GM12878 (cell line): ENCODE measurements at places on chromosomes 5 and 9. TPM values are rescaled to one million over a fixed set of nuclear protein-coding genes. Genes with fewer than 3 reads are reported as not detected.

DNA sequence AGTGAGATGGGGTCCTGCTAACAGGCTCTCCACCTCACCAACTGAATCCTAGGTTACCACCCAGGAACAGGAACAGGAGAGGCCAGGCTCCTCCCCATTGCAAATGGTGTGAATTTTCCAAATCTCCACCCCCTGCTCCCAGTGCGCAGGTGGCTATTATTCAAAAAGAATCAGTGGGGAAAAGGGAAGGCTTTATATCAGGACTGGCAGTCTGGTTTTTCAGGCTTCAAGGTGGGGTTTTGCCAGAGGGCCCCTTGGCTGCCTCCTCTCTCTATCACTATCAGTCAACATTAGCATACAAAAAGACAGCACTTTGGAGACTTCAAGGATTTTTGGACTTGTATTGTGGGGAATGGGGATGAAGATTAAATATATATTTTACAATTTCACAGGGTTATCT lies 1817.6 kb upstream of the C9orf72 start:
- DNase-seq: no peak

DNA sequence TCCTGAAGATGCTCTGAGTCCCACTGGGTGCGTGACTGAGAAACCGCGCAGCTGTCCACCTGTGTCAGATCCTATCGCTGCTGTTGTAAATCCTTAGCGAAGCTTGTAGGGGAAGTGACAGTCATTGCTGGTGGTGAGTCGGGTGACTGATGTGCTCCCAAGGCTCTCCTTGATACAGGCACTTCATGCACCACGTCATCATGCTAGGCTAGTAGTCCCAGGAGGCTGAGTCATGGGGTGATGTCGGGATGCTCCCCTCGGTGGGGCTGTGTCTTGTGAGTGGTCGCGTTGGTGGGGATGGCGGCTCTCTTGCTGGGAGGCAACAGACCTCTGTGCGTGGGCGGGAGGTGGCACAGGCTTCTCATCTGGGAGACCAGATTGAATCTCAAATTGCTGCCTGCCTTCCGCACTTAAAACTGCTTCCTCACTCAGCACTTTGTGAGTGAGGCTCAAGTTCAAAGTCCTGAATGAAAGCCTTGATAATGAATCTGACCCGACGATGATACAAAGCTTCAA lies 84.7 kb downstream of the CSNK1A1 start:
- no peak for DNase-seq

DNA sequence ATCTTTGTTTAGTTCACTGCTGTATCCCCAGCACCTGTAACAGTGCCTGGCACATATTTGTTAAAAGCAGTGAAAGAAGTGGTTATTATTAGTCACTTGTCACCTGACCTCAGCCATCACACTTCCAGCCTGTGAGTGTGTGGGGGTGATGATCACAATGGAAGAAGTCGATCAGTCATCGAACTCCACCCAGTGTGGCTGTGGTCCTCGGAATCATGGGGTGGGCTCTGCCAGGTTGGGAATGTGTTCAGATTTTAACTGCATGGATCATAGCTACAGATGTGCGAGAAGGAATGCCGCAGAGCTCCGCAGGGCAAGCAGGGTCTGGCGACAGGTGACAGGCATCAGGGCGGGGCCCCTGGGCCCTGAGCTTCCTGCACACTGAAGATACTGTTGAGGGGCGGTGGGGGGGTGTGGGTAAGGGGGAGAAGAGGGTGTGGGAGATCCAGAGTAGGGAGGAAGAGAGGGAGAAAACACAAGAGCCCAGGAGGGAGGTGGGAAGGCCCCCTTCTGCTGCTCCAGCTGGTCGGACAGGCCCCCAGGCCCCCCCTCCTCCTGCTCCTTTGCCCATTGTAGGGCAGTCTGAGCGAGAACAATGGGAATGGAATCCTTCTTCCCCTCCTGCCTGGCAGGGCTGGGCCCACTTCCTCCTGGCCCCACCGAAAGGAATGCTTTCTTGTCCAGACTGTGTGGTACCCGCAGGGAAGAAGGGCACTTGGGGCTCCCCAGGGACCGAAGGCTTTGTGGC lies 89.6 kb downstream of the SPRY4 start:
- DNase-seq: no peak

- DNase-seq: no peak
Measured at GRCh38 chr9:68522131-68522530, 18.6 kb downstream of the TMEM252 start.

GRCh38 chr5:25006734-25007133 lies 362.0 kb upstream of the CDH10 start:
- no peak for DNase-seq

- no peak for DNase-seq
Measured at GRCh38 chr9:127979333-127980059, 1.3 kb downstream of the EEIG1 start.

DNA sequence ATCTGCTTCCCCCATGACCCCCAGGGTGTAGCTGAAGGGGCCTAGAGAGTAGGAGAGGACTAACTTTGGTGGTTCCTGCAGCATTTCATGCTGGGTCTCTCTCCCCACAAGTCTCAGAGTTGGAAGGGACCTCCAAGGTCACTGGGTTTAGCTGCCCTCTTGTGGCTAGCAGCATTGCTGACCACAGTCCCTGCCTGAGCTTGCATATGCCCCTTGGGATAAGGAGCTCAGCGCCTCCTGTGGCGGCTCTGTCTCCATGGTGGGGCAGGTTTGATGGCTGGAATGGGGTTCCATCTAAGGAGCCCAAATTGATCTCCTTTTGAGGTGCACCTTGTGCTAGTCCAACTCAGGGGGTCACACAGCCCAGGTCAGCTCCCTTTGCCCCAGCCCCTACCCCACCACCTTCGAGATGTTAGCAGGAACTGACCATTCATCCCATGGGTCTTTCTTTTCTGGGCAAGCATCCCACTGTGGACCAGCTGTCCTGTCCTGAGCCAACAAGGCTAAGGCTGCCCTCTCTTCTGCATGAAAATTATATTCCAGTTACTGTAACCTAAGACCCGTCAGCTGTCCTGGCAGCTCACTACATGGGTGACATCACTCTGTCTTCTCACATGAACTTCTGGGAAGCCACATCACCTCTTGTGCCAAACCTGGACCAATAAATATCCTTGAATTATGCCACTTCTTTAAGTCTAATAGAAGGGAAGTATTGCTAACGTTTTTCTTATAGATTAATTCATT lies 196.2 kb downstream of the HSPA4 start:
- no peak for DNase-seq

- DNase-seq: peak; percentile 69
Measured at GRCh38 chr5:177364159-177364962, 6.6 kb downstream of the RGS14 start.

DNA sequence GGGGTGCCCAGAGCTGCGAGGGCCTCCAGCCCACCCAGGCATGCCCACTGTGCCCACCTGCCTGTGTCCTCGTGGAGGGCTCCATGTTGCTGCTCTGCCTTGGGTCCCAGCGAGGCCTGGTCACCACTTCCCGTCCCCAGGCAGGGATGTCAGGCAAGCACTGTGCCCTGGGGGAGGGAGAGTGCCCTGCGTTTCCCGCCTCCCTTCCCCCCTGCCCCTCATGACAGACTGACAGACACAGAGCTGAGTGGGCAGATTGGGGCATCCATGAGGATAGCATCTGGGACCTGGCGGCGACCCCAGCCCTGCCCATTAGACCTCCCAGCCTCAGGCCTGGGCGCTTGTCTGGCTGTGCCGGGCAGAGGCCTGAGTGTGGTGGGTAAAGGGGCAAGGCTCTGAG lies 56.9 kb downstream of the KCNT1 start:
- no peak for DNase-seq

GRCh38 chr5:149282027-149282965 lies 10.6 kb downstream of the AFAP1L1 start:
- no peak for DNase-seq

GRCh38 chr5:55276771-55277170 lies 30.7 kb downstream of the DHX29 start:
- no peak for DNase-seq

- no peak for DNase-seq
Measured at GRCh38 chr5:74953554-74953936, 87.4 kb upstream of the FAM169A start.

DNA sequence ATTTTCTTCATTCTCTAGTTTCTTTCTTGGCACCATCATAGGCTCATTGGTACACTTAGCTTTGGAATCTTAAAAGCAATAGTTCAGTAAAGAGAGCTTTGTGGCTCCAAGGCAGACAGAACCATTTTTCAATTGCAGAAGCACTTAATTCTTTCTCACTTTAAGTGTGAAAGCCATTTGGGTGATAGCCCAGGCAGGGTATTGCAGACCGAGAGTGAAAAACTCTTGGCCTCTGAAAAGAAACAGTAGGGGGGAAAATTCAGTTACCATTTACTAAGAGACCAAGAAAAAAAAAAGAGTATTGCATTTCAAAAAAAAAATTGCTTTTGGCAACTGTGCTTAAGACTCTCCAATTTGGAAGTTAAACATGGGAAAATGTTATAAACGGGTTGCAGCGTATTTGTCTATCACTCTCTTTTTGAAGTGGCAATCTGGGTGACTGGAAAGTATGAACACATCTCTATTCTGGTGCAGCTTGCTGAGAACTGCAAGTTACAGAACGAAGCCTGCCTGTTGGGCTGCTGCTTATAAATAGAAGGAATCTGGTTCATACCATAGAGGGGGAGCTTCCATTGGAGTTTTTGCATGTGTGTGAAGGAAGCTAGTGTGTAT lies 170.5 kb downstream of the TLE4 start:
- DNase-seq: no peak

- DNase-seq: no peak
Measured at GRCh38 chr5:28328681-28329080, 1290.3 kb upstream of the CDH9 start.

- no peak for DNase-seq
Measured at GRCh38 chr9:69822116-69822750, 1.6 kb downstream of the CFAP95 start.

DNA sequence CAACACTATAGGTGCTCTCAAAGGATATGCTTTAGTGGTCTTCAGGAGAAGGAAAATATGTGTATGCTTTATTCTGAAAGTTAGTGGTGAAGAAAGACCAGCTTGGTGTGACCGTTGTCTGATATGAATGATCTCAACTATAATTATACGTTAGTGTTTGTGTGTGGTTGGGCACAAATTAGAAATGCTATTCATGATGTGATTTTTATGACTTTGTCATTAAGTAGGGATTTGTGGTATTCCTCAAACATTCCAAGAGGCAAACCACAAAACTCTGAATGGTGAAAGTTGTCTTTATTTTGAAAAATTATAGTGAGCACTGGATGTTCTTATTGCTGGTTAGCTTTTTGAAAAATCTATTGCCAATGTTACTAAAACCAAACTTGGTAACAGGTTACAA lies 6.2 kb upstream of the F2R start:
- DNase-seq: no peak

DNA sequence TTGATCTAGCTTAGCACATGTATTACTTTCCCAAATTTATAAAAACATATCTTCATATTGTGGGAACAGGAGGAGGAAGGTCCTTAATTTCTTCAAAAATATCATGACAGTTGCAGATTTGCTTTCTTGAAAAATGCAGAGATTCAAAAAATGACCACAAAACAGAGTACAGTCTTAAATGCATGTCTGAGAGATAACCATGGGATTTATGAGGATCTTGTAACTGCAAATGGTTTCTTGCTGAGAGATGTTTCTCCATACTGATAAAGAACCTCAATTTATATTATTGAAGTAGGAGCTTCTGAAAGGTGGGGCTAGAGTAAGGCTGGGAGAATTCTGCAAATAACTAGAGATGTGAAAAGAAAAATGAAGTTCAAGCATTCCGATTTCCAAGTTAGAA lies 83.2 kb downstream of the CDH18 start:
- DNase-seq: no peak

- no peak for DNase-seq
Measured at GRCh38 chr5:84870369-84870768, 485.7 kb upstream of the EDIL3 start.

DNA sequence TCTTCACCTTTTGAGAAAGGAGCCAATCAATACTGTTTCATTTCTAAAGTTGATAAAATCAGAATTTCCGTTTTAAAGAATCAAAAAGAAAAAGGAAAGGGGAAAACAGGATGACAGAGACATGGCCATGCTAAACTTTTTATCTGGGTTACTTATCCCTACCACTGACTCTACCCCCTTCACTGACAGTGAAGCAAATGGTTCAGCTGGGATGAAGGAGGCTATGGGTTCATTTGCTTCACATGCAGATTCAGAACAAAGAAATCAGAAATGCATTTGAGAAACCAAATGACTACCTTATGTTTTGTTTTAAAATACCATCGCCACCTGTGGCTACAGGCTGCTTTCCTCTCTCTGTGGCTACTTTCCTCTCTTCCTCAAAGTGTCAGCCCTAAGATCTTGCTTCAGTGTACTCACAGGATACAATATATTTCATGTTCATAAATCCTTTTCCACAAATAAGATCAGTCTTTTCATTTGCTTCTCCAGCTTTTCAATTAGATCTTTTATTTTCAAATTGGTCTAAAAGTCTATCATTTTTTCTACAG lies 53.3 kb downstream of the LPAR1 start:
- no peak for DNase-seq

CCDC127 gene
- total RNA-seq: 2.9 and 4.1 TPM in 2 replicates

PCDHA4 gene
- total RNA-seq: 0.05 TPM in 1 of 2 replicates, not detected in the other

FBP2 gene
- not detected in 2 replicates for total RNA-seq

ORM2 gene
- total RNA-seq: 0.64 TPM in 1 of 2 replicates, not detected in the other

GLRA1 gene
- total RNA-seq: not detected in 2 replicates

DBH gene
- total RNA-seq: not detected in 2 replicates

ZFP2 gene
- total RNA-seq: not detected in 2 replicates
